ENCODE measurements at places on chromosomes 11 and 22. TPM values are rescaled to one million over a fixed set of nuclear protein-coding genes. Genes with fewer than 3 reads are reported as not detected.

- no peak for DNase-seq
Observed at GRCh38 chr22:38205261-38206128, 3.7 kb downstream of the MAFF start.

CST6 gene
- not detected for total RNA-seq

GRCh38 chr11:69981119-69981784, 96.9 kb upstream of the ANO1 start:
- DNase-seq = no peak

INSC gene
- total RNA-seq = 5.8 TPM

BEST1 gene
- 3.2 TPM for total RNA-seq

MN1 gene
- 3.9 TPM for total RNA-seq

- DNase-seq = peak; percentile 57
Observed at GRCh38 chr11:119166368-119167076, 2.0 kb upstream of the NLRX1 start.

GRCh38 chr11:65316227-65317024, 1.8 kb downstream of the CDC42EP2 start:
- peak; percentile 74 for DNase-seq

DNA sequence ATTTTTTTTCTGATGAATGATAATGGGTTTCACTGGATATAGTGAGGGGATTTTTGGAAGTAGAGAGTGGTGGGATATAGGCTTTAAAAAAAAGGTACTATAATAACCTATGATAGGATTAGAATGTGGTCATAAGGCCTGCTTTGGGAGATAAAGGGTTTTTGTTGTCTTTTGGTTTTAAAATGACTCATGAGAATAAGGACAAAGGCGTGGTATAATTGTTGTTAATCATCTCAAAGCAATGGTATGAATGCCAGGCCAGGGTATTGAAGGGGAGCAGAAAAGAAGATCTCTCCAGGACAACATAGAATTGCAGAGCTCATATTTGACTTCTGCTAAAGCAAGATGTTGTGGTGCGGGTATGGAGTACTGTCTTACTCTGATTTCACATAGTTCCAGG, 579.4 kb downstream of the JRKL start:
- DNase-seq = no peak

DNA sequence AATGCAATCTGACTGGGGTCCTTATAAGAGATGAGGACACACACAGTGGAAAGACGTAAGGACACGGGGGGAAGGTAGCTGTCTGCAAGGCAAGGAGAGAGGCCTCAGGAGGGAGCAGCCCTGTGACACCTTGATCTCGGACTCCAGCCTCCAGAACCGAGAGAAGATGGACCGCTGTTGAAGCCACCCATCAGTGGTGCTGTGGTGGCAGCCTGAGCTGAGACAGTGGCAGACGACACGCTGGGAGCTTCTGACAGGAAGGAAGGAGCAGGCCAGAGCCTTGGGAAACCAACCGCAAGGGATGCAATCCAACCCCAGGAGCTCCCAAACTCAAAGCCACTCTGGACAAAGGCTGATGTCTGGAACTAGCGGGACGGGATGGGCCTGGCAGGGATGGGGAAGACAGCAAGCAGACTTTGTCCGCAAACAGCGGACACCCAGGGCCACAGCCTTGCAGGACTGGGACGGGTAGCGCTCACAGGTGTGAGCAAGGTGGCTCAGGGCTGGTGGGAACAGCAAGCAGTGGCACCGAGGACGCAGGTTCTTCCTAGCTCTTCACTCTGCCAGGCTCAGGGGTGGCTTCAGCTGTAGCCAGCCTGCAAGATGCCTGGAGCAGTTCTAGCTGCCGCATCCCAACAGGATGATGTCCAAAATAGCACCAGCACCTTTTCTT, 10.9 kb downstream of the LTO1 start:
- no peak for DNase-seq
